ENCODE measurements at places on chromosomes 5 and 9. TPM values are rescaled to one million over a fixed set of nuclear protein-coding genes. Genes with fewer than 3 reads are reported as not detected.
A peak's percentile ranks its signal among the peaks of the same experiment; 100 is the strongest.

TMEM174 gene
- total RNA-seq = not detected

PCDHB11 gene
- total RNA-seq = 1.0 TPM

MARVELD2 gene
- total RNA-seq = not detected

KIF4B gene
- total RNA-seq = 0.10 TPM

ANXA1 gene
- total RNA-seq = 667 TPM

CEP72 gene
- total RNA-seq = 6.3 TPM

AQP3 gene
- total RNA-seq = 19.7 TPM

GLDC gene
- total RNA-seq = 0.82 TPM

MARCOL gene
- total RNA-seq = not detected

SOHLH1 gene
- total RNA-seq = not detected

- DNase-seq = no peak
Observed at GRCh38 chr9:129344641-129345495, 166.8 kb upstream of the IER5L start.

- no peak for DNase-seq
Observed at GRCh38 chr5:34611464-34612415, 44.4 kb upstream of the RAI14 start.

DNA sequence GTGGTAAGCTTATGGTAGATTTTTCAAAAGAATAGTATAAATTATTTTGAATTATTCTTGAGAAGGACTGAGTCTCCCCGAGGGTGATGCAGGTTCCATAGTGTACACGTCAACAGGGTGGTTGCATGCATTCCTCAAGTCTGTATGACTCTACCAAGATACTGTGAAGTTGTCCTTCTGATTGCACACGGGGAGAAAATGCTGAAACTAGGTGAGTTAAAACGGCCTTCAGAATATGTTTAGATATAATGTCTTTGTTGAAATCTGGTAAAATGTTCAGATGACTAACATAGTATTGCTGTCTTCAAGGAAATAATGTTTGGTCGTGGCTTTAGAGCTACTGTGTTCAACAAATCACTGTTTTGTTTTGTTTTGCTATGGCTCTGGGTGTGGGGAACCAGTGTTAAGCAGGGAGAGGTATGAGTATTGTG is 22.4 kb upstream of the TNFAIP8 start:
- no peak for DNase-seq

DNA sequence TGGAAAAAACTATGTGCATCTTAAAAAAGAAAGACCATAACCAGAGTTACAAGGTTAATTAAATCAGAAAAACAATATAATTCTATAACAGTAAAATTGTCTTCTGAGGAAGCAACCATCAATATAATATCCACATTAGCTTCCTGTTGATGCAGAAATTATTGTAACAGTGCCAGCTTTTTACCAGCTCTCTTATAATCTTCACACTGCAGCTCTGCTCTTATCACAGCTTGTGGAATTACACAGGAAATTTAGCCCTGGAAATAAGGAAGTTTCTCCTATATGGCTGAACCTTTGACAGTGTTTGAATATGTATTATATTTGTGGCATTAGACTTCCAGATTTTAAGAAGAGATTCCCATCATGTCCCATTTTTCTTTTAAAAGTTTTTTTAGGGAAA is 49.1 kb upstream of the TEK start:
- DNase-seq = no peak

DNA sequence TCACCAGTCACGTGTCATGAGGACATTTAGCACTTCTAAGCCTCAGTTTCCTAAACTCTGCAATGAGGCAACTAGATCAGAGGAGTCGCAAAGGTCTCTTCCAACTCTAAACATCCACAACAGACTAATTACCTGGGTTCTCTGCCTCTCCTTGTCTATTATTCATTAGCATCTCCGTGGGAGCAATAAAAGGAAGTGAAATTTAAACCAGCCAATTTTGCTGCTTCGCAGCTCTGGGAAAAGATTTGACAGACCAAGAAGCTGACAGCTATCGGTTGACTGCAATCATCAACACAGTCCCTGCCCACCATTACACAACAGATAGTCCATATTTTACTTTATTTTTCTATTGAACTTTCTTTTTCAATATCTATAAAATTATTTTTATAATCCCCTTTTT is 308.9 kb downstream of the NR2F1-AS1 start:
- DNase-seq = no peak

- DNase-seq = no peak
Observed at GRCh38 chr5:171969288-171969880, 37.1 kb downstream of the FBXW11 start.

GRCh38 chr5:89055695-89056085 is 172.7 kb upstream of the MEF2C start:
- no peak for DNase-seq

- peak; percentile 37 for DNase-seq
Observed at GRCh38 chr5:112533362-112533761, 114.3 kb upstream of the EPB41L4A start.

DNA sequence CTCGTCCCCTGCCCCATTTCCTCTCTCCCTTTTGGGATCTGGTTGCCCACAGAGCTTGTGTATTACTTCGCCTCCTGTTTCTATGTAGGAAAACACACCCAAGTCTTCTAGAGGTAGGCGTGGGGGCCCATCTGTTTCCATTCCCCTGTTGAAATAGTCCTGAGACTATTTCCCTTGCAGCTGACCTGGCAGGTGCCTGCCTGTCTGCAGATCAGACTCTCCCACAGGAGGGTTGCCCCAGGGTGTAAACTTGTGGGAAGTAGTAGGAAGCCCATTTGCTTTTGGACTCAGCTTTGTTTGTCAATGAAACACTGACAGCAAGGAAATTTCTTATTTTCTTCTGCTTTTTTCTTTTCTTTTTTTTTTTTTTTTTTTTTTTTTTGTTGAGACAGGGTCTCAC is 16.3 kb upstream of the GARNL3 start:
- no peak for DNase-seq

DNA sequence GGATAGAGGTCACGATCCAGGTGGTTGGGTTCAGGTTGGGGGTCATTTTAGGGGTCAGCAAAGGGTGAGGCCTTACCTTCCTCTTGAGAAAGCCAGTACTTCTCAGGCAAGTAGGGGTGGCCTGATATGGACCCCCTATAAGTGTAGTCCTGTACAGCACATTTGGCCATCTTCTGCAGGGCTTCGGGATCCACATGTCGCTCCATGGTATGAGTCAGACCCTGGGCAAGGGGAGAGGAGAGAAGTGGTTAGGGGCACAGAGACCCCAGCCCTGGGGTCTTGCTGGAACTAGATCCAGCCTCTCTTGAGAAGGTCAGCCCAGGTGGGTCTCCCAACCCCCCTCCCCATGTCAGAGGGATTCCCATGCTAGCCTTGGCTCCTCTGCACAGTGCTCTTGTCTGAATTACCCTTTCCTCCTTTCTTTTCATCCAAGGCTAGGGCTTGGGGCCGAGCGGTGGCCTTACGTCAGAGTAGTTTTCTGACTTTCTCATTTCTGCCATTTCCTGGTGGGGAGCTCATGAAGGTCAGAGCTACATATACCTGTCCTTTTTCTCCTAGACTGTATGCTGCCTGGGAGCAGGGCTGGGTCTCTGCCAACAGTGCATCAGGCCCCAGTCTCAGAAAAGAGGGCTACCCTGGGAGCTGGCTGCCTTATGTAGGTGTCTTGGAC is 9.0 kb upstream of the MYORG start:
- DNase-seq = no peak

DNA sequence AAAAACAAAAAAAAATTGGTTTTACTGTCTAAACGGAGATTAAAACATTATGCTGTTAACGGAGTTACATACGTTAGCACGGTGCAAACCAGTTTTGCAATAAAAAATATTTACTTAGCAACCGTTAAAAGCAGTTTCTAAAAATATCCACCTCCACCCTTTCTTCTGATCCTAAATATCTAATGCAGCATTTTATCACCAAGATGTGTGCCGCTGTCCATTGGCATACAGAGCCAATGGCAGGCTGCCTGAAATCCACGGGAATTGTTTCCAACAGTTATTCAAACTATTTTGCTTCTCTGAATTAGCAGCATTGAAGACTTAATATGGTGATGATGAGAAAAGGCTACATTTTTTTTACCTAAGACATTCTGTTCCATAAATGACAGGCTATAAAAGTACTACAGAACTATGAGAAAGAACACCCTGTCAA is 61.6 kb downstream of the CSNK1A1 start:
- DNase-seq = peak; percentile 69

DNA sequence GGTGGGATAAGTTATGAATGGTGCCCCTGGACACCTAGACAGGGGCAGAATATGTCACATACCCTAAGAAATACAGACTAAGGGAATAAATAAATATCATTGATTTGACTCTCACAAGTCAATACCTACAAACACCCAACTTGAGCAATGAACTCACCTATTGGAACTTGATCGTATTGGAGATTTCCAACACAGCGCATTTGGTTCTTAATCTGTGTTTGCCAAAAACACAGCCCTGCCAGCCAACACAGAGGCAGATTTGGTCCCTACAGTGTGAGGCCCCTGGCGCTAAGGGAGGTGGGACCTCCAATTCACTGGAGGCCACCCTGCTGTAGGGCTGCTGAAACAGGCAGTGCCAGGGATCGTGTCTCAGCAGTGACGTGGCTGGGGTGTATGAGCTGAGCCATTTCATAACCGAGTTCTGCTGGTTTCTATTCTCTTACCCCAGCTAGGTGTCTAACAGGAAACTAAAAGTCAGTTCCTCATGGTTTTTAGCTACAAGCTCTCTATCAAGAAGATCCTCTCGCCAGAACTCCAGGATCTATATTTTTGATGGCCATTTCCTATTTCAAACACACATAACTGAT is 84.5 kb downstream of the SLC1A1 start:
- no peak for DNase-seq

GRCh38 chr9:112361601-112362000 is 18.3 kb upstream of the HSDL2 start:
- no peak for DNase-seq

DNA sequence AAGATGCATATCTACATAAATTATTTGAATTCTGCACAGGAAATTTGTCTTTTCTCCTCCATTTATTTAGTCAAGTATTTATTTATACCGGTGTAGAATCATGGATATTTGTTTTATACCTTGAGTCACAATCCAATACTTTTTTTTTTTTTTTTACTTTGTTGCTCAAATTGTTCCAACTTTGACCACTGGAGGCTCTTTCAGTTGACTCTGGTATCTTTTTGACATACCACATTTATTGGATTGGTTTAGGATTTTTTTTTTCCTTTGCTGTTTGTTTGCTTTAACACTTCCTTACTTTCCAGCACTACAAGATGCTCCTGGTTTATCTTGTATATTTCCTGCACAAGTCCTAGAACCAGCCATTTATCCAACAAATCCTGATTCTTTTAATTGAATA is 543.1 kb upstream of the RIOK2 start:
- DNase-seq = no peak

GRCh38 chr5:89087128-89087527 is 204.1 kb upstream of the MEF2C start:
- no peak for DNase-seq

DNA sequence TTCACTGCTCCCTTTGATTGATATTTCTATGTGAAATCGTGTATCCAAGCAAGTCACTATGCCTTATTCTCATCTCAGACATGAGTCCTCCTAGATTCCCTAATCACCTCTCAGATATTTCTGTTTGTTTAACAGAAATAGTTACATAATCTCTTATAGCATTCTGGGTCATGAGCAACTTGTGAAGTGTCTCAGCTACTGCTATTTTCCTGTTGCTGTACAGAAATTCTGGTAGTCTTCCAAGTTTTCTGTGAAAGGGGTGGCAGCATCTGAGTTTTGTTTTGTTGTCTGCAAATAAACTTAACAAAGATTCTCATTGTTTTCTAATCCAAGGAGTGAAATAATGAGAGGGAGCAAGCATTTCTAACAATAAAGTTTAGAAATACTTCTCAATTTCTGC is 256.9 kb upstream of the ST8SIA4 start:
- DNase-seq = no peak

DNA sequence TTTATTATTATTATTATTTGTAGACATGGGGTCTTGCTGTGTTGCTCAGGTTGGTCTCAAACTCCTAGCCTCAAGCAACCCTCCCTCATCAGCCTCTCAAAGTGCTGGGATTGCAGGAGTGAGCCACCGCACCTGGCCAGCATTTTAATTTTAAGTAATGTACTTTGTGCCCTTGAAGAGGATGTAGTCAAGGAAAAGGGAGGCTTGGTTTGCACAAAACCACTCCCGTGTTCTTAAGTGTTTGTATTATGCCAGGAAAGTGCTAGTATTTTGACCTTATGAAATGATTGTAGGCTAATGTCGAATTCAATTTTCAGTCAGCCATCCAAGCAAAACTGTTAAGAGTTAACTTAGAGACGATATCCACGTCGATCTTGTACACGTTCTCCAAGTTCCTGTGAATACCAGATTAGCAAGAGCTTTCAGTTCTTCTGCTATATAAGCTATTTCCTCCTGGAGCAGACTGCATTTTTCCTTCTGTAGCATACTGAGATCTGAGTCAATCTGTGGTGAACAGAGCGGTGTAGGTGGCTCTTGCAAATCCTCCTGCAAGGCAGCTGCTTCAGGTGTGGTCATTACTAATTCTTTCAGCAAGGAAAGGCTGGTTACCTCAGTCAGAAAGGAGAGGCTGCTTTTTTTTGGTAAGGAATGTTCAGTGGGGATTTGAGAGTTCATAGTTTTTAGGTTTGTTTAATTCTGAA is 23.7 kb downstream of the CCDC171 start:
- DNase-seq = no peak

- DNase-seq = no peak
Observed at GRCh38 chr9:109517901-109518377, 19.8 kb upstream of the PTPN3 start.

- DNase-seq = no peak
Observed at GRCh38 chr5:15338546-15338945, 161.4 kb upstream of the FBXL7 start.

DNA sequence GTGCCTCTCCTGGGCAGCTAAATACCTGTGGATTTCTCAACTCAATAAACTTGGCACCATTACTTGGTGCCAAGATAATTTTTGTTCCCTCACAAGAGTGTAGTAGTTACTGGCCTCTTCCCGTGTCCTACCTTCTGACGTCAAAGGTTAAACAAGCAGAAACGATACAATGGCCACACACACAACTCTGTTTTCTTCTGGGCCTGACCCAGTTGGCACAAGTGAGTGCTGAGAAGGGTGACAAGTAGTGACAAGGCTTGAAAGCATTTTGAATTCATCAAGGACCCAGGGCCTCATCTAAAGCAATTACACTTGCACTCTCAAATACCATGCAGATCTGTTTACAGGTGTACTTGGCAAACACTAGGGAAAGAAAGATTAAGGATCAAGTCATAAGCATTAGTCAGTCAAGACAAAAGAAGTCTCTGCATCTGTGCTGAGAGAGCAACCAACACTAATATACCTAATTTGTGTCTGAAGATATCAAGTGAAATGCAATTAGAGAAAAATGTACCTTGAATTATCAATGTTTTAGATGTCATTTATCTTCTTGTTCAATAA is 30.8 kb downstream of the RASEF start:
- DNase-seq = no peak

GRCh38 chr9:23826120-23826629 is at the start of gene ELAVL2:
Gene ELAVL2, minus strand, starts transcription at chr9:23826240. Its CDS starts 64,006 bp downstream, at chr9:23762234.
- no peak for DNase-seq

DNA sequence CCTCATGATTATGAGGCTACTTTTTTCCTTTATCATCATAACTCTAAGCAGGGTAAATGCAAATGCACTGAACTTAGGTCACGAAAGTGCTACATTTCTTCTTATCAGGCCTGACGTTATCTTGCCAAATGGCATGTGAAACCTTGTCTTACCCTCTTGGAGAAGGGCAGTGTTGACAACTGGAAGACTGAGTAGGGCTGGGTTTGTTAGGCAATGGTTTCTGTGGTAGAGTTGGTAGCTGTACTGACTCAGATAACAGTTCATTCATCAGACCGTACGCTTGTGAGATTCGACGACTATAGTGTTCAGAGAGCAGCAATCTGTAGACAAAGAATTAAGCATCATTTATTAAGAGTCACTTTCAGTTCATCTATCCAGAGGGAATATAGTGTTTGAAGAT is 127.7 kb downstream of the CPLANE1 start:
- no peak for DNase-seq

GRCh38 chr5:6631441-6631840 is 1.4 kb downstream of the NSUN2 start:
- DNase-seq = no peak
